Uterine smooth muscle cell (primary cell): ENCODE measurements at places on chromosomes 16 and 17. TPM values are rescaled to one million over a fixed set of nuclear protein-coding genes. Genes with fewer than 3 reads are reported as not detected.

The VAT1L gene
- 18.7 TPM in 2 replicates for total RNA-seq

The RUNDC1 gene
- total RNA-seq, result 12.2 and 13.4 TPM in 2 replicates

The SHPK gene
- 15.4 and 29.7 TPM in 2 replicates for total RNA-seq

The MEOX1 gene
- under 0.01 TPM in 1 of 2 replicates, not detected in the other for total RNA-seq

The MT1H gene
- not detected in 2 replicates for total RNA-seq

The SLC38A8 gene
- total RNA-seq, result not detected in 2 replicates

The ATP2C2 gene
- total RNA-seq, result 0.12 TPM in 1 of 2 replicates, not detected in the other

The RSKR gene
- total RNA-seq, result 8.1 and 8.9 TPM in 2 replicates

The PLLP gene
- 0.12 TPM in 1 of 2 replicates, not detected in the other for total RNA-seq

The MEIOC gene
- 0.12 and 0.22 TPM in 2 replicates for total RNA-seq

The ATP2A1 gene
- total RNA-seq, result 0.22 and 0.25 TPM in 2 replicates

The CDT1 gene
- 6.1 and 25.0 TPM in 2 replicates for total RNA-seq

The MEFV gene
- 0.12 TPM in 1 of 2 replicates, not detected in the other for total RNA-seq

The CCDC78 gene
- 4.2 and 4.8 TPM in 2 replicates for total RNA-seq

The GRAPL gene
- total RNA-seq, result not detected in 2 replicates

The TMEM114 gene
- not detected in 2 replicates for total RNA-seq
